SHP77 (cell line): ENCODE measurements at places on chromosomes 1 and 21.

GRCh38 chr1:83114136-83114834, 884.6 kb downstream of the TTLL7 start:
- DNase-seq, result no peak

GRCh38 chr21:42794551-42794950, 84.8 kb downstream of the WDR4 start:
- DNase-seq, result no peak

GRCh38 chr1:224906340-224906739, 23.1 kb upstream of the DNAH14 start:
- DNase-seq, result no peak

- no peak for DNase-seq
Measured at GRCh38 chr1:202172015-202172355, 11.6 kb upstream of the PTPN7 start.

GRCh38 chr1:94025383-94026340, 95.3 kb downstream of the ABCA4 start:
- DNase-seq, result peak; percentile 65

DNA sequence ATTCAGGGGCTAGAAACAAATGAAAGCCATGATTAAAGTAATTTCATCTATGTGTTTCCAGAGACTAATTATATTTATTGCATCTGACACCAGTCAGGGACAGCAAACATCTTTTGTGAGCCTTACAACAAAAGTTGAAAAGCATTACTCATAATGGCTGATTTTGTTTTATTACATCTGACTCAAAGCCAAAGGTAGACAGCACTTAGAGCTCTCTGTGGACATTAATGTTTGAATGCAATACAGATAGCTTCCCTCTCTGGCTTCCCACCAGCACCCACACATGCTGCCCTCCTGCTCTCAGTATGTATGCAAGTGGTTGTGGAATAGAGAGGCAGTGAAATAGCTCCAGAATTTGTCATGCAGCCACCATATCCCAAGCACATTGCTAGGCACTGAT, 198.7 kb downstream of the SETD4 start:
- no peak for DNase-seq

DNA sequence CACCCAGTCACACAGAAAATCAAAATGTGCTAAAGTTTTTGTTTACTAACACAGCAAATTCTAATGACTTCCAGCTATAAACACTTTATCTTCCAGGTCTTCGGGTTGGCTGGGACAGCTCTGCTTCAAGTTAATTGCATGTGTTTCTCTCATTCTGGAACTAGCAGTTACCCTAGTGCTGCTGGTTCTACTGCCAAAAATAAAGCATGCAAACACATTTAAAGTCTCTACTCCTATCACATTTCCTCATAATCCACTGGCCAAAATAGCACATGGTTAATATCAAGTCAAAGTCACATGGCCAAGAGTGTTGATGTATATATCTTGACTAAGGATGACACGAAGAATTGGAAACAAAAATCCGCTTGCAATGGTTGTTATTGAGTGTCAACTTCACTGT, 973.1 kb upstream of the ADGRL2 start:
- no peak for DNase-seq

DNA sequence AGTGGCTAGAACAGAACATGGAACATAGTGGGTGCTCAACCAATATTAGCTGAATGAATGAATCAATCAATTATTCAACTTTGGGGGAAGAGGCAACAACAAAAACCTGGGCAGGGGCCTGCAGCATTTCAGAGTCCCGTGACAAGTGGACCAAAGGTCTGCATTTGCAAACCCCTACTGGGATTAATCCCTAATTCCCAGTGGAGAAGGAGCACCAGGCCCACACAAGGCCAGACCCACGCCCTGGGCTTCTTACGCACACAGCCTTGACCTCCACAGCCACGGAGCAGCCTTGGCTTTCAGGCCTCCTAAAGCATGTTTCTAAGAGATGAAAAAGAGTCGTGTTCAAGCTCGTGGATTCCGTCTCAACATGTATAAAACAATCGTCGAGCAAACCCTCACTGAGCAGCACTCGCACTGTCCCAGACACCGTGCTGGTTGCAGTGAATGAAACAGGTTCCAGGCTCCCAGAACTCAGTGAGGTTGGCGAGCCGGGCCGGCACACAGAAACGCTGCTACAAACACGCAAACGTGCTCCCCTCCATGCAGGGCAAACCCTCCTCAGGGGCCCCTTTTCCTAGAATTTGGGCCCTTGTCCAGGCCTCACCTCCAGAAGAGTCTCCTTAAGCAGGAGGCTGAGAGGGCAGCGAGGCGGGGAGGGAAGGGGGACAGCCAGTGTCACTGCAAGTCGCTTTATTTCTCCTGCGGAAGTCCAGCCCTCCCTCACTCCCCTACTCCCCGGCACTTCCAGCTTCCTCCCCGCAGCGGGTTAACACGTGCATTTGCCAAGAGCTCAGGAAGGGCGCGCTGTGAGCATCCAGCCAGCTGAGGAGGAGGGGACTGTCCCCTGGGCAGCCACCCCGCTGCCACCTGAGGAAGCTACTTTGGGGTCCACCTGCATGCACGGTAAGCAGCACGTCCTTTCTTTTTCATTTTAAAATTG, 556.4 kb downstream of the KIF26B start:
- no peak for DNase-seq

GRCh38 chr1:183778045-183778444, 26.9 kb upstream of the RGL1 start:
- no peak for DNase-seq

- no peak for DNase-seq
Measured at GRCh38 chr1:195434566-195435203, 1173.6 kb downstream of the KCNT2 start.

DNA sequence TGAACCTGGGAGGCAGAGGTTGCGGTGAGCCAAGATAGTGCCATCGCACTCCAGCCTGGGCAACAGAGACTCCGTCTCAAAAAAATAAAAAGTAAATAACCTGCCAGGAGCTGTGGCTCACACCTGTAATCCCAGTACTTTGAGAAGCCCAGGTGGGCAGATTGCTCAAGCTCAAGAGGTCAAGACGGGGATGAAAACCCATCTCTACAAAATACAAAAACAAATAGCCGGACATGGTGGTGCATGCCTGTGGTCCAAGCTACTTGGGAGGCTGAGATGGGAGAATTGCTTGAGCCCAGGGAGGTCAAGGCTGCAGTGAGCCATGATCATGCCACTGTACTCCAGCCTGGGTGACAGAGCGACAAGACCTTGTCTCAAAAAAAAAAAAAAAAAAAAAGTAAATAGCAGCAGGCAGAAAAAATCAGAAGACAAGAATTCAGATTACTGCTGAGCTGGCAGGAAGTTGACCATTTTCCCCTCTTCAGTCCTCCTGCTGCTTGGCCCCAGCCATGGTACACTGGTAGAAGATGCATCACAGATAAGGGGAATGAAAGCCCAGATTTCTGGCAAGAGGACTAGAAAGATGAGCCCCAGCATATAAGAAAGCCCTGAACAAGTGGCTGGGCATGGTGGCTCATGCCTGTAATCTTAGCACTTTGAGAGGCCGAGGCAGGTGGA, 97.6 kb downstream of the TOMM20 start:
- no peak for DNase-seq

GRCh38 chr1:1200876-1201810, 5.2 kb downstream of the TNFRSF18 start:
- DNase-seq, result no peak

- DNase-seq, result no peak
Measured at GRCh38 chr1:192564099-192564498, 11.5 kb upstream of the RGS1 start.

DNA sequence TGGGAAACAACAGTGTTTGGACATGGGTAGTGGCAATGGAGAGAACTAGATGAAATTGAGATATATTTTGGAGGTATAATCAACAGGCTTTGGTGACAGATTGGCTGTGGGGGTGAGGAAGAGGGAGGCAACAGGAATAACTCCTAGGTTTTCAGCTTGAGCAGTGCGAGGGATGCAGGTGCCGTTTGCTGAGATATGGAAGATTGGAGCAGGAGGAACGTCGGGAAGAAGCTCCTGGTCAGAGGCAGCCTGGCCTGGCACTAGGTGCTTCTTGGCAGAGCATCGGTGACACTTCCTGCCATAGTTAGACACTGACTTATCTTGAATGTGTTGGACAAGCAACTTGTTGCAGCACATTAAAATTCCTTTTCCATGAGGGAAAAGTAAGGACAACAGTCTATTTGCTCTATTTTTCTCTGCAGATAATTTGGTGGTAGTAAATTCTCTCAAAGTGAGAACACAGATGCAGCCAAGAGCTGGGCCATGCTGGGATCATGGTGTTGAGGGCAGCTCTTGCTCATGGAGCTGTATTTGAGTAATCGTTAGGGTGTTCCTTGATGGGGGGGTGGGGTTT, 21.5 kb upstream of the MYSM1 start:
- no peak for DNase-seq

GRCh38 chr21:36200081-36200561, 43.5 kb downstream of the DOP1B start:
- no peak for DNase-seq

- no peak for DNase-seq
Measured at GRCh38 chr1:48038270-48038767, 41.1 kb upstream of the TRABD2B start.

GRCh38 chr1:2368053-2368744, 23.2 kb downstream of the MORN1 start:
- no peak for DNase-seq

- DNase-seq, result no peak
Measured at GRCh38 chr1:191348328-191348727, 809.9 kb upstream of the RGS18 start.

DNA sequence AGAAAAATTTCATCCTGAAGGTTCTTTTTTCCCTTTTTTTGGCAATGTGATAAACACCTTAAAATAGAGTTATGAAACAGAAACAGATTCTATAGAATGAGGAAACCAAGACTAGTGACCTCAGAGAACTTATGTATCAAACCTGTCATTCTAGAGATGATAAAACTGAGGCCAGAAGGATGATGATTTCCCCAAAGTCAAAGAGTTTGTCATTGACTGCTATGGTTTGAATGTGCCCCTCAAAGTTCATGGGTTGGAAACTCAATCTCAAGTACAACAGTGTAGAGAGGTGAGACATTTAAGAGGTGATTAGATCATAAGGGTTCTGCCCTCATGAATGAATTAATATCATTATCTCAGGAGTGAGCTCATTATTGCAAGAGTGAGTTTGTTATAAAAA, 13.7 kb upstream of the BEND5 start:
- DNase-seq, result no peak

- no peak for DNase-seq
Measured at GRCh38 chr1:180170546-180171151, 16.0 kb downstream of the QSOX1 start.

DNA sequence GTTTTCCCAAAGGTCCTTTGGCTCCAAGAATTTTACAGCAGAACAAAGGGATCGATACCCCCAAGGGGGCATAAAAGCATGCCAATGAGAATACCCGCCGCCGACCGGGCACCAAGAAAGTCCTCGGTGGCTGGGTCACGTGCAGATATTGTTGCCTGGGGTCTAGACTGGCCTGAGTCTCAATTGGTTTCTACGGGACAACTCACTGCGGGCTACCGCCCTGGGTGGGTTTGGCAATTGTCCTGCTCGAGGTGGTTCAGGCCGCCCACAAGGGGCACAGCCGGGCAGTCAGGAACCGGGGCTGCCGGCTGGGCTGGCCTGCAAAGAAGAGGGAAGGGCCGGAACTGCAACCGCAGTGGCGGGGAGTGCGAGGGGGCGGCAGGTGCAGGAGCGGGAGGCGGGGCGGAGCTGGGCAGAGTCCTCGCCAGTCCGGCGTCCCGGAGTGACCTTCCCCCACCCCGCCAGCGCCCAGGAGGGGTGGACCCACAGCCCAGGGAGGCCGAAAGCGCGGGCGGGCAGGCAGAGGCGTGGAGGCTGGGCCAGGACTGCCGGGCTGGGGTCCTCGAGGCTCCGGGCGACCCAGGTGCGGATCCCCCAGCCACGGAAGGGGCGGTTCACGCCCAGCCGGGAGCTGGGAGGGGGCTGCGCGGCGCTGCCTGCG, 926 bp upstream of the ATP1B1 start:
- peak; percentile 88 for DNase-seq

DNA sequence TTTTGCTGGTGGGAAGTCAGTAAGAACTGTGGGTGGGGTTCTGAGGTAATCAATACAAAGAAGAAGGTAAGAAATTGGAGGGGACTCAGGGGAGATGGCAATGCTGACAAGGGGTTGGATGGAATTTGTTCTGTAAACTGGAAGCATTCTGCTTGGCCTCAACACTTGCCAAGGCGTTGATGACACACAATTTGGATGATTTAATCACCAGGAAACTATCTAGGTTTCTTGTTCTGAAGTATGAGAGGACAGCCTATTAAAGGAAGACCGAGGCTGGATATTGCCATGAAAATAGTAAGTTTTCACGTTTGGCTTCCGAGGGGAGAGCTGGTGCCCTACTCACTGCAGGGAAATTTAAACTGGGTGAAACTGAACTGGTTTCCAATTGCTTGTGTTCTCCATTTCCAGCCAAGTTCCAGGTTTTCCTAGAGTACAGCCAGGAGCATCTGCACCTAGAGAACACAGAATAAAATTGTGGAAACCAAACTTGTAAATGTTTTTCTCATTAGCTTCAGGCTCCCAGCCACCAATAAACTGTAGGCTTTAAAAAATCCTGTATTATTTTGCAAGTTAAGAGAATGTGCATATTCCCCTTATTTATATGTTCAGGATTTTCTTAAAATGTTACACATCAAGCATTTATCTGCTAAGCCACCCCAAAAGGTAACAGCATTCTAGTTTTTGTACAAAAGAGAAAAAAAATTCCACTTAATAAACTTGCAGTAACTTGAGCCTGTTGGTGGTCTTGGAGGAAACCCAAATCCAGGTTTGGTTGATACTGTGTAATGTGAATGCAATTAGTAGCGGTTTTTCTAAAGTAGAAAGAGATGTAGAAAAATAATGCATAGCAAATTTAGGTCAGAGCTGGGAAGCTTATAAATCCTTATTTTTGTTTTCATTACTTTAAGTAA, 53.8 kb downstream of the ROR1 start:
- no peak for DNase-seq

DNA sequence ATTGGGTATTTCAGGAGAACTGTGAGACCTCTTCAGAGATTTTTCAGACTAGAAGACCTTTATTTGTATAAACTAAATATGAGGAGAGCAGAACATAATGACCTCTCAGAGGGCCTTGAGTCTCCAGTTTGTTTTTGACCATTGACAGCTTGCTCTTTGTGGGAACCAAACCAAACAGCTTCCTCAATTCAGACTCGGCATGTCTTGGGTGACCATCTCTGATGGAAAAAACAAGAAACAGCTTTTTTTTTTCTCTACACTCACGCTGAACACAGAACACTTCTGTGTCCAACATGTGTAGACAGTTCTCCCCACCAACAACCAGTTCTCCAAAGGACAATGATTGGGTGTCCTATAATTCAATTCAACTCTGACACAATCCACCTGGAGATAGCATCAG, 11.5 kb downstream of the ATP1A4 start:
- no peak for DNase-seq

GRCh38 chr1:151988405-151988923, 5.2 kb downstream of the S100A10 start:
- DNase-seq, result no peak

- no peak for DNase-seq
Measured at GRCh38 chr1:43750083-43750482, 42.7 kb downstream of the ST3GAL3 start.

GRCh38 chr1:46102769-46103476, 29.5 kb downstream of the PIK3R3 start:
- DNase-seq, result no peak
